Activated CD4-positive, alpha-beta T cell treated with anti-CD3 and anti-CD28 coated beads for 24 hours (primary cell): ENCODE measurements at places on chromosomes 12 and 14.

- DNase-seq, result no peak
Observed at GRCh38 chr12:94832780-94833681, 170.5 kb downstream of the NDUFA12 start.

DNA sequence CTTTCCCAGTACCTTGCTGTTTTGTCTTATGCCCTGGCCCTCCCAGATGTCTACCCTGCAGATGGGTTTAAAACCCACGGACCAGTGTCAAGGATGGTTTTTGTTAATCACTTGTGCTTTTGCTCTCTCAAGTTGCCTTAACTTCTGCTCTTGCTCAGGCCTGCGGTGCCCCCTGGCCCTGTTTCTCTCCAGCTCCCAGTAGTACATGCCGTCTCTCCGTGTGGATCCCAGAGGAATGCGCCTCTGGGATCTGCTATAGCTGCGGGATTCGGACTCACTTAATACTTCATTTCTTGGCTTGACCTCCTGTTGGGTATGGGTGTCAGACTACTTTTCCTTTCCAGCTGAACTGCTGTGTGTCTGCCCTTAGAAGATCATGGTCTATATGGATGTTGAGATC is 14.5 kb downstream of the PLEKHG3 start:
- DNase-seq, result no peak

- DNase-seq, result no peak
Observed at GRCh38 chr12:131923260-131923659, 5.8 kb upstream of the PUS1 start.

DNA sequence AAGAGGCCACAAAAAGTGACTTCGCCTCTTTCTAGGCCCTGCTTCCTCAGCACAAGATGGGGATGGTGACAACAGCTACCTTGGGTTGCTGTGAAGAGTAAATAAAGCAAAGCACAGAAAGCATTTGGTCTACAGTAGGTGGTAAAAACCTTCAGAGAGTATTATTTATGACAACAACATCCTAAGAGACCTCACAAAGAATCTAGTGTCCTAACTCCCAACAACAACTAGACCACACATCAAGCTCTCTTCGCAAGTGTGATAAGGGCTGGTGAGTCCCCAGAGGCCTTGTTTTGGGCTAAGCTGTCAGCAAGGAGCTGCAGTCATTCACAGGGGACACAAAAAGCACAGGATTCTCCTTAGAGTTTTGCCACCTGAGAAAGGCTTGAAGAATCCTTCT is 84.9 kb downstream of the EFCAB11 start:
- no peak for DNase-seq

GRCh38 chr14:88929656-88930436 is 105.4 kb downstream of the TTC8 start:
- DNase-seq, result no peak
